ENCODE measurements at places on chromosomes 16 and 17. TPM values are rescaled to one million over a fixed set of nuclear protein-coding genes. Genes with fewer than 3 reads are reported as not detected.

UBFD1 gene
- total RNA-seq = 46.1 TPM

WNT9B gene
- not detected for total RNA-seq

DPEP1 gene
- total RNA-seq = not detected

IRX5 gene
- not detected for total RNA-seq

DNA sequence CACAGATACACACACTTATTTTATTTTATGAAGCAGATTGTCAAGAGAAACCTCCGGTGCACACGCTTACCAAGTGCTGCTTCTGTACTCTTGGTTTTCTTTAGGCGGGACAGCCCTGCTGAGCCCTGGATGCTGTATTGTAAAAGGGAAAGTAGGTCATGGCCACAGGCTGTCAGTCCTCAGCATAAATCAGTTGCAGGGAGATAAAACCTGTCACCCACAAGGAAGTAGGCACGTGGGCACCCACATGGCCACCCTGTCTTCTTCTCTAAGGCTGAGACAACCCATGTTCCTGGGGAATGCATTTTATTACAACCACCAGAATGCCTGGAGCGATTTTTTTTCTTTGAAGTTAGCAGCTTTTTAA lies 59.3 kb downstream of the ASIC2 start:
- no peak overlapping the region for H3K4me3 ChIP-seq
- H3K27me3 ChIP-seq = no peaks in the 10 kb centered on the region
- DNase-seq = no peak
- H3K36me3 ChIP-seq = no peaks in the 10 kb centered on the region
- H3K4me1 ChIP-seq = no peaks in the 10 kb centered on the region

DNA sequence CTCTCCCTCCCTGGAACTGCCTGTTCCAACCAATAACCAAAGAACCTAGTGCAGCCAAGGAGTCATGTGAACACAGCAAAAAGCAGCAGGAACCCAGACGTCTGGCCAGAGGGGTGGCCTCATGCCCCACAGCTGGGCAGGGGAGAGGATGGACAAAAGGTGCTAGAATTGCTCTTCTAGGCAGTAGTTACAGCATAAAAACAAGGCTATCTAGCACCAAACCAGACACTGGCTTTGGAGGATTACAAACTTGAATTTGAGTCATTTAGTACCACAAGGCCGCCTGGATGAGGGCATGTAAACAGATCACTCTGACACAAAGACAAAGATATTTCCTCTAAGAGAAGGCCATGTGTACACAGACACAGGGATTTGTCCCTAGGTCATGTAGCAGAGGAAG lies 423.3 kb upstream of the MAF start:
- no peak overlapping the region for H3K4me3 ChIP-seq
- DNase-seq = no peak
- no peak overlapping the region for H3K27ac ChIP-seq
- H3K36me3 ChIP-seq = no peaks in the 10 kb centered on the region
- peaks cover 16% of the 10 kb centered on the region for H3K27me3 ChIP-seq

GRCh38 chr17:43696891-43697290 lies 35.2 kb upstream of the MEOX1 start:
- no peak overlapping the region for H3K4me3 ChIP-seq
- no peak overlapping the region for H3K27ac ChIP-seq
- peaks cover 20% of the 10 kb centered on the region for H3K27me3 ChIP-seq
- DNase-seq = no peak
- H3K36me3 ChIP-seq = no peaks in the 10 kb centered on the region

DNA sequence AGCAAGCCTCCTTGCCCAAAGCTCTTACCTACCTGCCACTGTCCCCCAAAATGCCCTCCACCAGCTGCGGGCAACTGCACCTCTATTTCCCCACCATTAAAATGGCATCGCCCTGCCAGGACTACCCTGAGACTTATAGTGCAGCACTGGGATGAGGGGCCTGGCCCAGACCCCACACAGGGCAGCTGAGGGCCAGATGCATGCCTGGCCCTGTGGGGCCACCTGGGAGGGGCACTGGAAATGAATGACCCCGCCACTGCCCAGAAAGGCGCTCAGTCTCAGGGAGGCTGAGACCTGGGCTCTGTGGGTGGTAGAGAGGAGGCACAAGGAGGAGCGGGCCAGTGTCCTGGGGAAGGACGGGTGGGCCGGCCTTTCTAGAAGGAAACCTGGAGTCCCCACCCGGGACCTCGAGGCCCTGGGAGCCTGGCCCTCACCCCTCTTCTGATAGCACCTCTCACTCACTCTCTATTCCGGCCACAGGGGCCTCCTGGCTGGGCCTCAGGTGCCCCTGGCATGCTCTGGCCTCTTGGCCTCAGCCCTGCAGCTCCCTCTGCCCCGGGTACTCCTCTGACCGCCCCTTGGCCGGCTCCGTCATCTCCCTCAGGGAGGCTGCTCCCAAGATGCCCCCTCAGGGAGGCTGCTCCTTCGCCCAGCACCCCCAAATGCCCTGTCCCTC lies 26.9 kb downstream of the KATNB1 start:
- no peaks in the 10 kb centered on the region for H3K27me3 ChIP-seq
- no peak overlapping the region for H3K4me3 ChIP-seq
- peaks cover 6% of the 10 kb centered on the region for H3K4me1 ChIP-seq
- DNase-seq = no peak
- H3K27ac ChIP-seq = no peak overlapping the region
- H3K36me3 ChIP-seq = no peaks in the 10 kb centered on the region

DNA sequence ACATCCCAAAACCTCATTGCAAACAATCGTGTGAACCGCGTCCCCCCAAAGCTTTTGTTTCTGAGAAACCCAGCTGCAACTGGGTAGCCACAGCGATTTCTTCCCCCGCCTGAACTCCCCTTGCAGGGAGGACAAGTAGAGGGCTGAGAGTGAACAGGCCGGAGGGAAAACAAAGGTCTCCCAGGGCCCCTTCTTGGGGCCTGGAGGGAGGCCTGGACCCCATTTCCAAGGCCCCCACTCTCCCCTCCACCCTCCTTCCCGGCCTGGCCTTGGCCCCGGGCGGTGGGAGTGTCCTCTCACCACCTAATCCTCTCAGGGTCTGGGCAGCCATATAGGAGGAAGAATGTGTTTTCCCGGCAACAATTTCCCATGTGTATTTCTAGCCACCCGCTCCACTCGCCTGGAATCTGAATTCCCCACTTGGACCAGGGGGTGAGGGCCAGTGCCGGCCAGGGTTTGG lies 2.6 kb downstream of the GLIS2 start:
- no peak for DNase-seq
- no peaks in the 10 kb centered on the region for H3K36me3 ChIP-seq
- peaks cover 26% of the 10 kb centered on the region for H3K4me1 ChIP-seq
- H3K27me3 ChIP-seq = peaks cover 18% of the 10 kb centered on the region

- H3K27me3 ChIP-seq = no peaks in the 10 kb centered on the region
- peak overlapping the region; percentile 85 for H3K4me3 ChIP-seq
- peak; percentile 51 for DNase-seq
- peak overlapping the region; percentile 96 for H3K27ac ChIP-seq
- peaks cover 57% of the 10 kb centered on the region for H3K4me1 ChIP-seq
Observed at GRCh38 chr16:84550096-84550495, 45.6 kb upstream of the MEAK7 start.

DNA sequence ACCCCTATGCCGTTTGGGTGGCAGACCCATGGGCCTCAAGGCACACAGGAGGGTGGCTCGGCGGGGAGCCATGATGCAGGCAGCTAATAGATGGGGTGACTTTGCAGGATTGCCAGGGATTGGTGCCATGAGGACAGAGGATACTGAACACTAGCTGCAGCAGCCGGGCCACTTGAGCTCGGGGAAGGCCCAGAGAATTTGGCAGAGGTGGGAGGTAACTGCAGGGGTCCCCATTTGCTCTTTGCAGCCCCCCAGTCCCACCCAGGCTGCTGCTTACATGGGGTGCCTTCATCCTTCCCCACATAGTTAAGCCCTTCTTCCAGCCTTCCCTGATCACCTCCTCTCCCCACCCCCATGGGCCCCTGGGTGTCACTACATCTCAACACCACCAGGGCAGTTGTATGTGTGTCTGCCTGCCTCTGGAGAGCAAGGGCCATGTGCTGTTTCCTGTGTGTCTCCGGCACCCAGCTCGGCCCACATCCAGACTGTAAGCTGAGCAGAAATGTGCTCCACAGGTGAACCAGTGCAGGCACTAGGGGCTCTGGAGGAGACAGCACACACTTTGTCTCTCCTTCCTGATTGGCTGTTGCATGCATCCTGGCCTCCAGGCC lies 52.0 kb downstream of the SREBF1 start:
- H3K4me3 ChIP-seq = no peak overlapping the region
- H3K27me3 ChIP-seq = peaks cover 30% of the 10 kb centered on the region
- peak; percentile 45 for DNase-seq
- H3K36me3 ChIP-seq = no peaks in the 10 kb centered on the region

DNA sequence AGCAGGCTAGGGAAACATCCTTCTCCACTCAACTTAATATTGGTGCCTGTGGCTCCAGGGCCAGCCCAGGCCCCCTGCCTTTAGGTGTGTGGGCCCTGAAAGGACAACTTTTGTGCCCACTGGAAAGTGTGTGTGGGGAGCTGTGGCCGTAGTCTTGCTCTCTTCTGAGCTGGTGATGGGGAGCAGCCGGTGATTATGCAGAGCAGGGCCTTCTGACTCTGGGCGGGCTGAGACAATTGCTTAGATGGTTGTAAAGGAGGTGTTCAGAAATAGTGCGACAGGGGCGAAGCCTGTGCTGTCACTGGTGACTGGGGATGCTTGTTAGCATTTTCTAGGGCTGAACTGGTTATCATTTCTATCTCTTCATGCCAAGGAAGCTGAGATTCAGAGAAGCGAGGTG lies 62.6 kb downstream of the MSI2 start:
- H3K27ac ChIP-seq = no peak overlapping the region
- peaks cover 2% of the 10 kb centered on the region for H3K36me3 ChIP-seq
- no peak overlapping the region for H3K4me3 ChIP-seq
- H3K27me3 ChIP-seq = no peaks in the 10 kb centered on the region
- DNase-seq = no peak

- no peak for DNase-seq
- no peak overlapping the region for H3K27ac ChIP-seq
- H3K36me3 ChIP-seq = no peaks in the 10 kb centered on the region
- H3K27me3 ChIP-seq = peaks cover 7% of the 10 kb centered on the region
- no peak overlapping the region for H3K4me3 ChIP-seq
Observed at GRCh38 chr17:7217113-7217987, 2.3 kb downstream of the DLG4 start.

DNA sequence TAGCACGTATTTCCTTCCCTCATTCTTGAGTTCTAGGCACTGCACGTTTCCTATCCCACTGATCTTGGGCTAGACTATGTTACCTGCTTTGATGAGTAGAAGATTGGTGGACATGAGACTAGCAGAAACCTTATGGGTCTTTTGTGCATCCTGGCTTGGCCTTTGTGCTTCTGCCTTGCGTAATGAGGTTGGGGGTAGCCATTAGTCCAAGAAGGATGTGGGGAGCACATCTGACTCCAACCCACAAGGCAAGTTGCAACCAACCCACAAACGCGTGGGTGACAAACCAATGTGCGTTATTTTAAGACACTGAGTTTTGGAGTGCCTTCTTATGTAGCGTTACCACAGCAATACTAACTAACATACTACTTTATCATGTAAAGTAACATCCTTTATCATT lies 180.4 kb upstream of the IRX5 start:
- no peaks in the 10 kb centered on the region for H3K36me3 ChIP-seq
- peaks cover 2% of the 10 kb centered on the region for H3K4me1 ChIP-seq
- no peak for DNase-seq
- no peak overlapping the region for H3K27ac ChIP-seq

- no peak overlapping the region for H3K4me3 ChIP-seq
- DNase-seq = no peak
- H3K27ac ChIP-seq = no peak overlapping the region
- no peaks in the 10 kb centered on the region for H3K36me3 ChIP-seq
- peaks cover 17% of the 10 kb centered on the region for H3K4me1 ChIP-seq
Observed at GRCh38 chr17:76381633-76382350, 2.6 kb upstream of the SPHK1 start.

Data from activated CD8-positive, alpha-beta memory T cell treated with anti-CD3 and anti-CD28 coated beads, Interleukin-2, amount 10 ng/mL, durations not matched to agents 7 days and 5 days (primary cell).